ENCODE measurements at places on chromosomes 11 and 22. TPM values are rescaled to one million over a fixed set of nuclear protein-coding genes. Genes with fewer than 3 reads are reported as not detected.

The PICK1 gene
- 35.9 TPM for total RNA-seq

The HTR3B gene
- total RNA-seq = not detected

The TMEM126B gene
- total RNA-seq = 22.3 TPM

The OR6T1 gene
- not detected for total RNA-seq
